ENCODE measurements at places on chromosomes 7 and 10. TPM values are rescaled to one million over a fixed set of nuclear protein-coding genes. Genes with fewer than 3 reads are reported as not detected.

Gene CDC14C
- not detected for total RNA-seq

Gene TSPAN14
- total RNA-seq: 9.4 TPM

Gene PPP1R17
- not detected for total RNA-seq

Gene SLC13A1
- not detected for total RNA-seq

Gene CALD1
- total RNA-seq: 313 TPM

Gene WNT8B
- total RNA-seq: not detected

Gene ASB15
- total RNA-seq: not detected

Gene OR2A1
- under 0.01 TPM for total RNA-seq

Gene FOXI2
- not detected for total RNA-seq

Gene C10orf67
- total RNA-seq: not detected

Gene LRRN3
- 42.8 TPM for total RNA-seq

Gene ACSL5
- 0.92 TPM for total RNA-seq

Gene OR2A5
- not detected for total RNA-seq

Gene ANKRD7
- 0.26 TPM for total RNA-seq

Gene CYP2E1
- 0.40 TPM for total RNA-seq

Gene SLC18A2
- total RNA-seq: not detected

Data from aortic smooth muscle cell (primary cell).